Breast epithelium (tissue), 4 donors: ENCODE measurements at places on chromosomes 2 and 18. TPM values are rescaled to one million over a fixed set of nuclear protein-coding genes. Genes with fewer than 3 reads are reported as not detected.

The HOXD4 gene
- total RNA-seq, result 5.6 TPM

DNA sequence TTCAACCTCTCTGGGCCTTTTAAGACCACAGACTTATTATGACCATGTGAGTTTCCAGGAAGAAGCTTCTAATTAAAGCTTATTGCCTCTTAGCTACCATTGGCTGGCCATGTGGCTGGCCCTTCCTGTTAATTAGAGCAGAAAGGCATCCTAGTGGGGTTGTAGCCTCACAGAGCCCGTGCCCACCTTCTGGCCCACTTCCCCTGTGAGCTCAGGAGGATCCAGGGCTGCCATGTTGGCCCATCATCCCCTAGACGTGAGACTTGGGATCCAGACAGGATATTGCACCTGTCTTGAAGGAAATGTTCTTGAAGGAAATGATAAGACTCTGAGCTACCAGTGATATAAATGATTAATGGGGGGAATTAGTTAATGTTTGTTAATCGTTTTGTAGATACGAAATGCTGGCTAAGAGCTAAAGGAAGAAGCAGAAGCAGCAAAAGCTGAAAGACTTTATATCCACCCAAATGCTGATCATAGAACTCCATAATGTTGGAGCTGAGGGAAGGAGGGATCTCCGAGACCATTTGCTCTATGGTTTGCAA is 255.4 kb downstream of the CLIP4 start:
- no peak overlapping the region for H3K27ac ChIP-seq
- no peaks in the 10 kb centered on the region for H3K36me3 ChIP-seq
- H3K4me1 ChIP-seq, result no peaks in the 10 kb centered on the region
- no peak overlapping the region for H3K4me3 ChIP-seq

DNA sequence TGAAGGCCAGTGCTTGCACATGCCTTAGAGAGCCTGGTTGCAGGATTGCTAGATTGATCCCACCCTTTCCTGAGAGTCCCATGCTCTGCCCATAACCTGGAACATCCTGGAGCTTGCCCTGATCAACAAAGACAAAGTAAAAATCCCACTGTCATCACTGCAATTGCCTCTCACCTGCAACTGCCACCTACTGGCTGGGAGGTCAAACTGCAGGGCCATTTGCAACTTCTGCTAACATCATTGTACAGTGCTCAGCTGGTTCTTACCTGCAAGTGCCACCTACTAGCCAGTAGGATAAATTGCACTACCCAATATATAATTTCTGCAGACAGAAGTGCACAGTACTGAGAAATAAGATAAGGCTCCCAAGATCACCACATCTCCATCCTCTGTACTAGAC is 947.5 kb downstream of the CPS1 start:
- no peak for DNase-seq
- H3K4me1 ChIP-seq, result no peaks in the 10 kb centered on the region
- no peak overlapping the region for H3K4me3 ChIP-seq
- no peaks in the 10 kb centered on the region for H3K27me3 ChIP-seq
- no peak overlapping the region for H3K27ac ChIP-seq
- H3K36me3 ChIP-seq, result no peaks in the 10 kb centered on the region

DNA sequence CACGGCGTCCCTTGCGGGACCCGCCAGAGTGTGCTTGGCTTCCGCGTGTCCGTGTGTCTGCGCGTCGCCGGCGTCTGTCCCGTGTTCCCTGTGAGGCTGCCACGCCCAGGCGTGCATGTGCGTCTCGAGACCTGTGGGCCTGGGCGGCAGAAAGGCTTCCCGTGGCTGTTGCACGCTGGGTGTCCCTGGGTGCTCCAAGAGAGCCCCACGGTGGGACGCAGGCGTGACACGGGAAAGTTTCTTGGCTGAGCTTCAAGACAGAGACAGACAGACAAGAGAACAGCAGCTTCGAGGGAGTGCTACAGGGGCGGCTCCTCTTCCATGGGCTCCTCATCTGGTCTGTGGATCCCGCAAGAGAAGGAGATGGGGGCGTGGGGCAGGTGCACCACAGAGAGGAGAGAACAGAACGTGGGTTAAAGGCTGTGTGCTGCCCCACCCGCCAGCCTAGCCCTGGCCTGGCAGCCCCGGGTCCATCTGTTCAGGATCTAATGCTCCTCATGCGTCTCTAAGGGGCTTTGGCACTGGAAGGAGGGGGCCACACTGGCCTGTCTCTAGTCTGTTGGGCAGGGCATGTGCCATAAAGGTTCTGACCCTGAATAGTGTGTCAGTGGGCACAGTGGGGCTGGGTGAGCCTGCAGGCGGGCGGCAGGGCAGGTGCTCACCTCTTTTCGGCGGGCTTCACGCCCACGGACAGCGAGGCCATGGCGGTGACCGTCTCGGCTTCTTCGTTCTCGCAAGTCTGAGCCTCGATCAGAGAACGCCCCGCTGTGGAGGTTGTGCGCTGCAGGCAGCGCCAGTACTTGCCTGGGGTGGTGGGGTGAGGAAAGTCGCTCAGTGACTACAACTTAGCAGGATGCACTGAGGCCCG is 205.1 kb downstream of the TWIST2 start:
- no peaks in the 10 kb centered on the region for H3K27me3 ChIP-seq
- no peaks in the 10 kb centered on the region for H3K4me1 ChIP-seq
- no peak for DNase-seq
- peaks cover 16% of the 10 kb centered on the region for H3K36me3 ChIP-seq

The C2orf80 gene
- not detected for total RNA-seq

DNA sequence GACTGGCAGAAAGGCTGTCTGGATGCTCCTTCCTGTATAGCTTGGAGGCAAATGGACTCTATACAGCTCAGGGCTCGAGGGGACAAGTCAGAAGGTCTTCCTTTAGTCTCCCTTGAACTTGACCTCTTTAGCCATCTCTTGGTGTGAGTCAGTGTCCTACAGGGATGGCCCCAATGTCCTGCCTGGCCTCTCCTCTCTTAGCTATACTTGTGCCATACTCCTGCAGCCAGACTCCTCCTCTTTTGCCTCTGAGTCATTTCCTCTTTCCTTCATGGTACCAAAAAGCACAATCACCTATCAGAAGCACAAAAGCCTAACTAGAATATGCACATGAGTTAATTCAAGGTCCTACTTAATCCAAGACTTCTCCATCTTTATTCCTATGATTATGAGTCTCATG is 112.7 kb downstream of the XRCC5 start:
- no peaks in the 10 kb centered on the region for H3K27me3 ChIP-seq
- H3K27ac ChIP-seq, result no peak overlapping the region
- no peaks in the 10 kb centered on the region for H3K4me1 ChIP-seq
- H3K36me3 ChIP-seq, result no peaks in the 10 kb centered on the region
